ENCODE measurements at places on chromosomes 7 and 10. TPM values are rescaled to one million over a fixed set of nuclear protein-coding genes. Genes with fewer than 3 reads are reported as not detected.

GRCh38 chr7:145696071-145696470 is 420.5 kb upstream of the CNTNAP2 start:
- H3K4me3 ChIP-seq = no peak overlapping the region
- DNase-seq = no peak
- H3K27me3 ChIP-seq = no peaks in the 10 kb centered on the region
- no peaks in the 10 kb centered on the region for H3K4me1 ChIP-seq
- H3K36me3 ChIP-seq = no peaks in the 10 kb centered on the region

DNA sequence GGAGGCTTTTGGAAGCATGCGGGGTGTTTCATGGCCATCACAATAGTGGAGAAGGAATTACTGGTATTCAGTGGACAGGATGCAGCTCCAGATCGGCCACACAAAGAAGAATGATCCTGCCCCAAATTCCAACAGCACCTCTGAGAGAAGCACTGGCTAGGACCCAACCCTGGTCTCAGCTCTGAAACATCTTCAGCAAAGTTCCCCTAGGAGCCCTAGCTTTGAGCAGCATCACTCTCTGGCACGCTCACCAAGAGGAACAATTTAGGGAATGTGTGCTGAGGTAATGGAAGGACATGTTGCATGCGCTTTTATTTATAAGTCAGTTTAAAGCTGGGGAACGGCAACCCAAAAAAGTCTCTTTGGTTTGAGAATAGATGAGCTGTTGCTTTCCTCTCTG is 5.5 kb upstream of the OPN1SW start:
- H3K4me1 ChIP-seq = no peaks in the 10 kb centered on the region
- no peak for DNase-seq
- H3K27ac ChIP-seq = no peak overlapping the region
- no peak overlapping the region for H3K4me3 ChIP-seq
- no peaks in the 10 kb centered on the region for H3K36me3 ChIP-seq

PLAU gene
- total RNA-seq = 16.8 TPM

HIBADH gene
- 23.7 TPM for total RNA-seq

BUD31 gene
- total RNA-seq = 72.0 TPM

PRPS1L1 gene
- total RNA-seq = not detected

SLC29A4 gene
- 0.98 TPM for total RNA-seq

MAGI2 gene
- total RNA-seq = 12.8 TPM
